ENCODE measurements at places on chromosomes 4 and X. TPM values are rescaled to one million over a fixed set of nuclear protein-coding genes. Genes with fewer than 3 reads are reported as not detected.

The PNMA6A gene
- 0.60 TPM for polyA plus RNA-seq

The TRPC3 gene
- polyA plus RNA-seq = 0.12 TPM

The PPM1K gene
- 15.6 TPM for polyA plus RNA-seq

The C4orf54 gene
- not detected for polyA plus RNA-seq

The H2BW2 gene
- polyA plus RNA-seq = not detected

The ZNF280C gene
- polyA plus RNA-seq = 0.92 TPM

The XAGE1A gene
- not detected for polyA plus RNA-seq

The GAGE12F gene
- polyA plus RNA-seq = not detected

The DUSP9 gene
- 0.06 TPM for polyA plus RNA-seq

The COX7B2 gene
- polyA plus RNA-seq = not detected

The ASMT gene
- not detected for polyA plus RNA-seq

The FGD1 gene
- polyA plus RNA-seq = 0.69 TPM

The GPR119 gene
- not detected for polyA plus RNA-seq

The TMEM47 gene
- polyA plus RNA-seq = 3.0 TPM

The ODAPH gene
- polyA plus RNA-seq = 0.06 TPM

The SORBS2 gene
- 15.6 TPM for polyA plus RNA-seq

The HTN3 gene
- polyA plus RNA-seq = not detected

The GAGE1 gene
- polyA plus RNA-seq = not detected

The THAP9 gene
- polyA plus RNA-seq = 1.9 TPM

The NAP1L2 gene
- polyA plus RNA-seq = 0.92 TPM

The CSN3 gene
- not detected for polyA plus RNA-seq

The ADGRL3 gene
- 0.99 TPM for polyA plus RNA-seq

The ETNPPL gene
- polyA plus RNA-seq = not detected

The MUC7 gene
- not detected for polyA plus RNA-seq

The TLR6 gene
- 3.2 TPM for polyA plus RNA-seq

The PAGE2B gene
- not detected for polyA plus RNA-seq

The IGFBP7 gene
- polyA plus RNA-seq = 199 TPM

The DDX53 gene
- polyA plus RNA-seq = not detected

The SSX4 gene
- polyA plus RNA-seq = not detected

The TCEAL8 gene
- polyA plus RNA-seq = 49.3 TPM

The PCDH19 gene
- polyA plus RNA-seq = not detected

The CLDN2 gene
- polyA plus RNA-seq = not detected

The SLC25A14 gene
- 4.4 TPM for polyA plus RNA-seq

The NXF2 gene
- polyA plus RNA-seq = not detected

The JCHAIN gene
- 88.9 TPM for polyA plus RNA-seq

The MAGEH1 gene
- 2.5 TPM for polyA plus RNA-seq

The FAAH2 gene
- polyA plus RNA-seq = 3.6 TPM

The TEX13C gene
- not detected for polyA plus RNA-seq

The C4orf51 gene
- not detected for polyA plus RNA-seq

The CCSER1 gene
- 4.4 TPM for polyA plus RNA-seq

The OPRPN gene
- not detected for polyA plus RNA-seq

The CLIC2 gene
- 9.0 TPM for polyA plus RNA-seq

The NDP gene
- 0.29 TPM for polyA plus RNA-seq

The SASH3 gene
- 13.2 TPM for polyA plus RNA-seq

All from sigmoid colon (tissue), 7 donors.